ENCODE measurements at places on chromosomes 7 and 10.

DNA sequence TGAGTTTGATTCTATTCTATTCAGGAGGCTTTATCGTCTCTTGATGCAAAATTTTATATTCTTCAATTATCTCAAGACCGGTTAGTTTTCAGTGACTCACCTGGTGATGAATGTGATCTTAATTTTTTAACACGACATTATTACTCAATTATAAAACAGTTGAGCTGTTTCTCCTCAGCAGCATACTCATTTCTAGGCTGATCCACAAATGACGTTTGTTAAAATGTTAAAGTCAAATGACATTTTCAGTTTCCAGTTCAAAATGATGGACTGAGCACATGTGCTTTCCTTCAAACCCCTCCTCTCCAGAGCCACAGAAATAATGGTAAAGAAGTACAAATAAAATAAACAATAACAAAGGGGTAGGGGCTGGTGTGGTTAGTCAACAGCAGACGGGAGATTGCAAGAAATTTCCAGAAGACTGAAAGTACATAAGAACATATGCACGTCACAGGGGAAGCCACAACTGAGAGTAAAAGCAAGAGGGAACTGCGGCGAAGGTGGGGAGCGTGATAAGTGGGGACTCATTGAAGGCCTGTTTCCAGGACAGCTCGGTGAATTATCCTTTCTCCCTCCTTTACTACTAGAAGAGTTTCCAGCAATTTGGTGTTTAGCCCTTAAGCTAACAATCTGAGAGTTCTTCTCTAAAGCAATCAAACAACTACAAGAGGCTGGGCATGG is 10.9 kb downstream of the MACROH2A2 start:
- DNase-seq, result no peak

DNA sequence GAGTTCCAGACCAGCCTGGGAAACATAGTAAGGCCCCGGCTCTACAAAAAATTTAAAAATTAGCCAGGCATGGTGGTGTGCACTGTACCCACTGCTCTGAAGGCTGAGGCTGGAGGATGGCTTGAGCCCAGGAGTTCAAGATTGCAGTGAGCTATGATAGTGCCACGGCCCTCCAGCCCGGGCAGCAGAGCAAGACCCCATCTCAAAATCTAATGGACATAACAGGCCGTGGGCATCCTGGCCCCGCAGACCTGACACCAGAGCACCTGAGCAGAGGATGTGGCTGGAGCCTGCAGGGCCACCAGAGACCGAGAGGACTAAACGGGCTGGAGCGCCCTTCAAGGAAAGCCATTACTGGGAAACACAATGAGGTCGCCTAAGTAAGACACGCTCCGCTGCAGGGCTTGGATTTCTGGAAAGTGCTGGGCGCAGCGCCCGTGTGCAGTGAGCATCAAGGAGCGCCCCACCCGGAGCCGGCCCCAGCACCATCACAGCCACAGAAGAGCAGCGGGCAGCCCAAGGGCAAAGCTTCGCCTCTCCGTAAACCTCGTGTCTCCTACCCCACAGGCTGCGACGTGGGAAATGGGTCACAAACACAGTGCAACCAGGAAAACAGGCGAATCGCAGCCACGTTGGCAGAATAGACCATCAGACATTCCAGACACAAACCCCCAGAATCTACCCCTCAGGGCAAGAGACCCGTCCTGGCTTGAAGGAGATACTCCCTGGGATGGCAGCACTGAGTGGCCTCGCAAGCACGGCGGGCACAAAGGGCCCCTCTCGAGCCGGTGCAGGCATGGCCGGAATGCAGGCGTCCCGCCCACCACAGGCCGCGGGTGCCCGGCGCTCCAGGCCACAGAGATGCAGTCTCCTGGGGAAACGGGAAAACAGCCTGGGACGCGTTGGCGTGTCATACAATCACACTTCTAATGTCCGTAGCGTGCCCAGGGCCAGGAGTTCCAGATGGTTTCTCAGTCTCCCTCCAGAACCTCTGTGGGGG is 4.9 kb downstream of the RADIL start:
- no peak for DNase-seq

DNA sequence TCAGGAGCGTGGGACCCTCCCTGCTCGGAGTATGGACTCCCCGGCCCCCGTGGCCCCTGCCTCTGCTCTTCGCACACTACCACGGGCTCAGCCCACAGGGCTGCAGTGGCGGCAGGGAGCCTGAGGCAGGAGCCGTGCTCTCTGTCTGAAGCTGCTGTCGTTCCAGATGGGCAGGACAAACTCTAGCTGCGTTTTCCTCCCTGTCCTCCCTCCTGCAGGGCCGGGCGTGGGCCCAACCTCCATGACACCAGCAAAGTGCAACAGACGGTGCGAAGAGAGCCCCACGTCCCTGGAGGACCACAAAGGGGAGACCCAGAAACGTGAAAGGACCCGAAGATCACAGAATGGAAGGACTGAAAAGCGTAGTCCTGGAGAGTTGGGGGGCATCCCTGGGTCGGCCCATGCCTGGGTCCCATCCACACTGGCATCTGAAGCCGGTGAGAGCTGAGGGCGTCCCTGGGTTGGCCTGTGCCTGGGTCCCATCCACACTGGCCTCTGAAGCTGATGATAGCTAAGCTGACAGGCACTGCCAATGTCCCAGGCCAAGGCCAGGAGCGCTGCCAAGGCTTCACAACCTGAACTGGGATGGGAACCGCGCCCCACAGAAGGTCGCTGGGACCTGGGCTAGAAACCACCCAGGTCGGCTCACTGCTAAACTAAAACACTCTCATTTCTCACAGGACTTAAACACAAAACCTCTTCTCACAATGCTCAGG is 267.0 kb downstream of the MAD1L1 start:
- DNase-seq, result no peak

- DNase-seq, result no peak
These were observed 1.2 kb downstream of the PLEKHA1 start for GRCh38 chr10:122375679-122376160.

DNA sequence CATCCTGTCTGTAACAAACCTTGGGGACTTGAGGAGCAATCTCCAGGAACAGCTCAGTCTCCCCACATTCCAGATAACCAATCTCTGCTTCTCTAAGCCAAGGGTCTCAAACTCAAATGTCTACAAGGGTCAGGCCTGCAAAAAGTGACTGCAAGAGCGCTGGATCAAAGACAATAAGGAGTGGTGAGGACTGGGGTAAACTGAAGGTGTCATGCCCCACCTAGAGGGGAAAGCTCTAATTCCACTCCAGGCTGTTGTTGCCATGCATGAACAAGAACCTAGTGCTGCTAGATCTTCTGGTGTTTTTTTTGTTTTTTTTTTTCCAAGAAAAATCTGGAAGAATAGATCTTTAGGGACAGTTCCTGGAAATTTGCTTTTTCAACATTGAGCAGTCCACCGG is 117.9 kb upstream of the MACROH2A2 start:
- DNase-seq, result no peak

DNA sequence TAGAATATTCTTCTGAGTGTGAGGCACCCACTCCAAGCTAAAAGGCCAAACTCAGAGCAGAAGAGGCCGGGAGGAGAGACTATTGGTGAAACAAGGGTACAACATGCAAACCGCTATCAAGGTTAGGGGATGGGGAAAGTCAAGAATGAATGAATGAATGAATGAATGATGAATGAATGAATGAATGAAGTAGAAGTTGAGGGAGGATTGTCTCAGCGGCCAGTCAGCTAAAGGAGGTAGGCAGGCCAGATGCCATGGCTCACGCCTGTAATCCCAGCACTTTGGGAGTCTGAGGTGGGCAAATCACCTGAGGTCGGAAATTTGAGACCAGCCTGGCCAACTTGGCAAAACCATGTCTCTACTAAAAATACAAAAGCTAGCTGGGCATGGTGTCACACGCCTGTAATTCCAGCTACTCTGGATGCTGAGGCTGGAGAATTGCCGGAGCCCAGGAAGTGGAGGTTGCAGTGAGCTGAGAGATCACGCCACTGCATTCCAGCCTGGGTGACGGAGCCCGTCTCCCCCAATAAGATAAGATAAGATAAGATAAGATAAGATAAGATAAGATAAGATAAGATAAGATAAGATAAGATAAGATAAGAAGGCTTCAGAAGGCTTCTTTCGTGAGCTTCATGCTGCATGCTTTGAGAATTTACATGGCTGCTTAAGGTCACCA is 250.8 kb downstream of the CCDC3 start:
- no peak for DNase-seq

- no peak for DNase-seq
These were observed 72.4 kb downstream of the DENND2A start for GRCh38 chr7:140568021-140568813.

GRCh38 chr7:23546897-23547572 is 15.3 kb upstream of the TRA2A start:
- peak; percentile 67 for DNase-seq

DNA sequence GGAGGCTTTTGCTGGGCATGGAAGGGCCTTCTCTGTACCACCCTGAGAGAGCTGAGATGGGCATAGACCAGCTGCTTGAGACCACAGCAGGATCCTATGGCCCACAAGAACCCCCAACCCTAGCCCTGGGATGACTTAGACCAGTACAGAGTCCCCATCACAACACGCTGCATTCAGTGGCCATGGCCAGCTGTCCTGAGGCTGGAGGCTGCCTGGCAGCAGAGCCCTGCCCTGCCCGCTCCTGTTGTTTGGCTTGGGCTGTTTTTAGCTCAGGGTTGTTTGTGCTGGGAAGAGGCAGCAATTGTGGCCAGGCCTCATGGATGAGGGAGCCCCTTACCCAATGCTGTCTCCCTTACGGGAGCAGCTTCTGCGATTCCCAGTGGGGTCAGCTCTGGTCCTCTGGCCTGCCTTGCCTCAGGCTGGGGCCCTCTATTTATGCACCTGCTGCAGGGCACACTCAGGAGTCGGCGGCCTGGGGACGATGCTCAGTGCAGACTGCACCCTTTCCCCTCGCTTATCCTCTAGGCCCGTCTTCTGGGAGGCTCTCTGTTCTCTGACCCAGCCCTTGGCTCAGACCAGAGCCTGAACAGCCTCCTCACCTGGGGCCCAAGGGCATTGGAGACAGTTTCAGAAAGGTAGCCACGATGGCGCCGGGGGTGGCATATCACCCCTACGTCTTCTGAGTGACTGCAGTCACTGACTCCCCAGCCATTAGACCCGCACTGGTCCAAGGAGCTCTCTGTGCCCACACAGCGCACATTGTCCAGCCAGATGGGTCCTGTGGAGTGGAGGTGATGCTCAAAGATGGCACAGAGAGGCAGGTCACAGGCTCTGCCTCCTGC is 6.3 kb downstream of the LOXL4 start:
- no peak for DNase-seq

GRCh38 chr7:142862351-142862750 is 7.5 kb downstream of the EPHB6 start:
- no peak for DNase-seq

DNA sequence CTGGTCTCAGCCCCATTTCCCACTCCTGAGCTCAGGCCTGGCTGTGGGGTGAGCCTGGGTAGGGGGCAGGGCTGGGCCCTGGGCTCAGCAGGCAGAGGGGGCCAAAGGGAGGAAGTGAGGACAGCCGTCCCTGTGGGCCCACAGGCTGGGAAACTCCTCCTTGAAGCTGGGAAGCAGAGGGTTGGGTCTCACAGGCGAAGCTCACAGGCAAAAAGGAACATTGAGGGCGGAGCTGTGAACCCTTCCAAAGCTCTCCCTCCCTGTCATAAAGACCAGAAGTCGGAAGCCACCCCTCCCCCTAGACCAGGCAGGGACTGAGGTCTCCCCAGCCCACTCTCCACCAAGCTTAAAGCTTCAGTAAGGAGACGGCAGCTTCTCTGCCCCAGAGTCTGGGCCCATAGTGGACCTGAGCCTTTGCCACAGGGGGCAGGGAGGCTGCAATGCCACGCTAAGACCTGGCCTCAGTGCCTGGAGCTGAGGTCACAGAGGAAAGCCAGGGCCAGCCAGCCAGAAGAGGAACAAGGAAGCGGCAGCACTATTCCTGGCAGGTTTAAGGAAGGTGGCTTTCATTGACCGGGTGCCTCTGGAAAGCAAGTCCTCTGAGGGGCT is 1.0 kb upstream of the KCP start:
- DNase-seq, result no peak

GRCh38 chr10:101560298-101561067 is 27.6 kb downstream of the POLL start:
- DNase-seq, result no peak

DNA sequence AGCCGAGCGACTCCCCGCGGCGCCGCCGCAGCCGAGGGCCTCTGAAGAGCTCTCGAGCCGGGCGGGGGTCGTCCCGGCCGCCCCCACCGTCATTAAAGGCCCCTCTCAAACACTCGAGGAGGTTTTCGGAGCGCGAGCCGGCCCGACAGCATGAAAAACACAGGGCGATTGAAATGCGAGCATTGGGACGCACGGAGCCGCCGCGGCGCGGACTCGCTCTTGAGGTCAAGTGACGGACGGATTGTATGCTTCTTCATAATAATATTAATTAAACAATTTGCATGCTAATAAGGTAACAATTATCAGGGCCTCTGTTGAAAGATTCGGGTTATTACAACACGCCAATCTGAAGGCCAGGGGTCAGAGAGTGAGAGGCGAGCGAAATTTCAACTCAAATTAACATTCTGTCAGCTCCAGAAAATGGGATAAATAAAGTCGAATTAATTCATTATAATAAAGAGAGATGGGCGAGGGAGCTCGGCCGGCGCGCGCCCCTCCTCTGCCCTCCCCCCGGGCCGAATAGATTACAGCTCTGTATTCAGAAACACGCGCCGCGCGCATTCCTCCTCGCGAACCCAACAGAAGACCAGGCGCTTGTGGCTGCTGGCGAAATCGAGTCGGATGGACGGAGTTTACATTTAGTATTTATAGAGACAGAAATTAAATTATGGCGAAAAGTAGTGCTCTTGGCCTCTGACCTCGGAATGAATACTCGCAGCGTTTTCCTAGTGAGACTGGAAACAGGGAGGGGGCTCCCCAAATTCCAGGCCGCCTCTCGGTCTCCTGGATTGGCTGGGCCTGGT is 2.1 kb upstream of the UNCX start:
- no peak for DNase-seq

DNA sequence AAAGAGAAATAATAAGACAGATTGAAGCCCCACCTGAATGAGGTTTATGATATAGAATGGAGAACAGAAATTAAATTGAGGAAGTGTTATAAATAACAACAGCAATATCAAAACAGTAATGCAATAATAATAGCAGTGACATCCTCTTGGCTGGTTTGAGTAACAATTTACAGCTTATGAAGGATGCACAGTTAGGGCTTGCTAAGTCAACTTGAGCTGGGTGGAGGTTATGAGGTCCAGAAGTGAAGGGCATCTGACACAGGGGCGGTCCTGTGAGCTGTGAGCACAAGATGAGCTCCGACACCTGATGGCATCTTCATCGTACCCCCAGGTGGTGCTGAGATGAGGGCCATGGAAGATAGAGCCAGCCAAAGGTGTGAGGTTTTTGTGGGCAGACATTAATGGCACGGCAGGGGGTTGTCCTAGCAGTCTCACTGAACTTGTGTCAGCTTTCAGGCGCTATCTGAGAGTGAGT is 30.5 kb downstream of the ARHGAP22 start:
- no peak for DNase-seq

Data from activated naive CD8-positive, alpha-beta T cell treated with anti-CD3 and anti-CD28 coated beads for 36 hours (primary cell).